ENCODE measurements at places on chromosomes 5 and 9.

- no peak for DNase-seq
Measured at GRCh38 chr5:149421834-149422233, 42.7 kb upstream of the IL17B start.

DNA sequence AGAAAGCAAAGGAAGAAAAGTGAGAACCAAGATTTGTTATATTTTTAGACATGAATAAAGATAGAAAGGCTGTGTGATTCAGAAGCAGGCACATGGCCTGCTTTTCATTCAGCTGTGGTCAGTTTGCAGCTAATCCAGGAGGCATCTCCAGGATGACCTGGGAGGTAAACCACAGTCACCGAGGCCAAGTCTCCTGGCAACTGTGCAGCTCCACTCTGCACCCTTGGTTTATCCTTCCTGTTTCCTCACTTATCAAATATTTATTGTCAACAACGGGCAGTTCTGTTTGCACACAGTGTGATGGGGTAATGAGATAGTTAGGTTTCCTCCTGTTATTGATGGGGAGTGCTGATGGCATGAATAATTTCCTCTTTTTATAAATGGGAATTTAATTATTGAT is 243.0 kb downstream of the PSAT1 start:
- DNase-seq, result no peak

- no peak for DNase-seq
Measured at GRCh38 chr5:107063511-107063910, 607.2 kb downstream of the EFNA5 start.

- no peak for DNase-seq
Measured at GRCh38 chr9:130288926-130289690, 23.5 kb downstream of the HMCN2 start.

GRCh38 chr5:116448870-116449427 is 125.7 kb downstream of the SEMA6A start:
- DNase-seq, result no peak

GRCh38 chr5:167839065-167839464 is 452.4 kb upstream of the WWC1 start:
- DNase-seq, result no peak

DNA sequence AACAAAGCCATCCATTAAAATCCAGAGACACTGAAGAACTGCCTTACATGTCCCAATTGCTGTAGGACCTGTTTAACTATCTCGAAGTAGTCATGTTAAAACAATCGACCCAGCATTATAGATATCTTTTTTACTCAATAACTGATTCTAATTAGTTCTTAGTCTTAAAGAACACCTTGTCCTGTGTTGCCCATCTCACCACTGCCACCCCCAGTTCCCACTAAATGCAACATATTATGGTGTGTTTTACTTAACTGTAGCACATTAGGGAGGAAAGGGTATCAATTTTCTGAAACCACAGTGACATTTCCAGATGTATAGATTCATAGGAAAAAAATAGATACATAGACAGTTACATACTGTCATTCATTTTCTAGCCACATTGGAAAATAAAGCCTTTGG is 221.2 kb downstream of the MEF2C start:
- DNase-seq, result no peak

GRCh38 chr5:27266184-27266583 is 227.8 kb upstream of the CDH9 start:
- no peak for DNase-seq

DNA sequence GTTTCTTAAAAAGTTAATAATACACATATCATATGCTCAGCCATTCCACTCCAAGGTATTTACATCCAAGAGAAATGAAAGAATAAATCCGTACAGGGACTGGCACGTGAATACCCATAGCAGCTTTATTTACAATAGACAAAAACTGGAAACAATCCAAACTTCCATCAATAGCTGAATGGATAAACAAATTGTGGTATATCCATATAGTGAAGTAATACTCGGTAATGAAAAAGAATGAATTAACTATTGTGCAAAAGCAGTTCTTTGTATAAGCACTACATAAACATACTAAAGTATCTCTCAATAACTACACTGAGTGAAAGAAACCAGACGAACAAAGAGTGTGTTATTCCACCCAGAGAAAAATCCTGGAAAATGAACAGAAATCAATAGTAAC is 17.6 kb downstream of the COL23A1 start:
- no peak for DNase-seq

- no peak for DNase-seq
Measured at GRCh38 chr9:91392435-91392834, 30.7 kb upstream of the AUH start.

GRCh38 chr5:137205231-137206027 is 293.7 kb downstream of the SPOCK1 start:
- no peak for DNase-seq

DNA sequence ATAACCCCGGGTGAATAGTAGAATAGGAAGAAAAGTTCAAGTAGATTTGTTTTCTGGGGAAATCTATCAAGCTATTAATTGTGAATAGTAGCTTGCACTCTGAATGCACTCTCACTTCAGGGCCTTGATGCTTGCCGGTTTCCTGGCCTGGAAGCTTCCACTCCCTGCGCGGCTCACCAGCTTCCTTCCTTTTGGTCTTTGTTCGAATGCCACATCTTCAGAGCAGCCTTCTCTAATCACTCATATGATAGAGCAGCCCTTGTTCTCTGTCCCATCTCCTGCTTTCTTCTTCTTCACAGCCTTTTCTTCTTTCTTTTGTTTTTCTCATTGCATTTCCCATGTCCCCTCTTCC is 146.7 kb downstream of the MAST4 start:
- no peak for DNase-seq

GRCh38 chr5:102975457-102976182 is 144.3 kb downstream of the GIN1 start:
- DNase-seq, result no peak

GRCh38 chr9:6247266-6247665 is 31.7 kb downstream of the IL33 start:
- no peak for DNase-seq

GRCh38 chr5:170300361-170301013 is 2.9 kb upstream of the LCP2 start:
- DNase-seq, result no peak

GRCh38 chr9:20028192-20028848 is 239.5 kb upstream of the SLC24A2 start:
- no peak for DNase-seq

GRCh38 chr9:119370816-119371215 is 1.6 kb upstream of the BRINP1 start:
- DNase-seq, result no peak

GRCh38 chr5:19837536-19838174 is 150.3 kb downstream of the CDH18 start:
- no peak for DNase-seq

- DNase-seq, result no peak
Measured at GRCh38 chr5:170479484-170479883, 24.3 kb upstream of the KCNIP1 start.

DNA sequence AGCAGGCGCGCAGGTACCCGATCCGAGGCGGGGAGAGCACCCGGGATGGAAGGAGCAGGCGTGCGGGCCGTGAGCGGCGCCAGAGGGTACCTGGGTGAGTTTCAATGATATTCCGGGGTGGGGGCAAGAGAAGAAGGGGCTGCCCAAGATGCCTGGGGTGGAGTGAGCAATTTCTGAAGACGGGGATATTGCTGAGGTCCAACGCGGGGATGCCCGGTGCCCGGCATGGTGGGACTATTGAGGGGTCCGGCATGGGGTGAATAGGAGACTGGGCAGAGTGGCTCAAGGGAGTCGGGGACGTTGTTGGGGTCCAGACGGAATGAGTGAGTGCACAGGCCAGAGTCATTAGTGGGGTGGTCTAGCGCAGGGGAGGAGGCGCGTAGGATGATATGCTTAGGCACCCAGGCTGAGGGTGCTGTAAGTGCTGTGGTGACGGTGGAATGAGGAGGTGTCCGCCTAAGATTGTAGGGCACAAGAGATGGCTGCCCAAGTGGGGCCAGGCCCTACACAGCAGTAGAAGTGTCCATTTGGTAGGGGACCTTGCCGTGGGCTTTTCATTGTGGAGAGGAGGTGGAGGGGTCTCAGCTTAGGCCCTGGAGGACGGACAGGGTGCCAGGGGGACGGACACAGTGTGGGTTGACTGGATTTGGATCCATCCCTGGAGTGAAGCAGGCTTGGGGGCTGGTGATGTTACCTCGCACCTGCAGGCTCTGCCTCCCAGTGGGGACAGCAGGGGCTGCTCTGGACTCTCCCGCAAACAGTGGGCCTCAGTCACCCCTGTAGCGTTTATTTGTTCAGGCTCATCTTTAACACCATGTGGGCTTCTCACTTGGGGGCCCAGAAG is 719 bp downstream of the MIGA2 start:
- DNase-seq, result no peak

DNA sequence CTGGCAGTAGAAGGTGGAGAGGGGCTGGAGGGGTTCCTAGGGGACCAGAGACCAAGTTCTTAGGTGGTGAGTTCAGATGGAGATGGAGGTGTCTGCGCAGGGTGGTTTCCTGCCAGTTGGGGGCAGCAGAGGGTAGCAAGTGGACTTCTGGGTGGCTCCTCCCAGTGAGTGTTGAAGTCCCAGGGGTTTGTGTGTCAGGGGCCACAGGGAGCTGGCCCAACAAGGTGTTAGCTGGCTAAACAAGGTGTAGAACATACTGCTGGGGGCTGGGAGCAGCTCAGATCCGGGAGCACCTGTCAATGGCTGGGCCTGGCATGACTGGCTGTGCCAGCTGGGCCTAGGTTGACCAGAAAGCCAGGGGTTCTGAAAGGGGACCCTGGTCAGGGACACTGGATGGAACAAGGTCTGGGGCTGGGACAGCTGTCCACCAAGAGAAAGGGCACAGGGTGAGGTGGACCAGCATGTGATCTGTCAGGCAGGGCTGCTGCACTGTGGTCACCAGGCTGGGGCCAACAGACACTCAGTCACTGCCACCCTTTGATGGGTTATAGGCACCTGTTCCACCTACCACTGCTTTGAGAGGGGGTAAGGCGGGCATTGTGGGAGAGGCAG is 35.6 kb downstream of the DAB2IP start:
- peak; percentile 56 for DNase-seq

GRCh38 chr9:86858009-86858408 is 89.3 kb downstream of the GAS1 start:
- no peak for DNase-seq

- no peak for DNase-seq
Measured at GRCh38 chr9:9743822-9744221, 869.0 kb downstream of the PTPRD start.

DNA sequence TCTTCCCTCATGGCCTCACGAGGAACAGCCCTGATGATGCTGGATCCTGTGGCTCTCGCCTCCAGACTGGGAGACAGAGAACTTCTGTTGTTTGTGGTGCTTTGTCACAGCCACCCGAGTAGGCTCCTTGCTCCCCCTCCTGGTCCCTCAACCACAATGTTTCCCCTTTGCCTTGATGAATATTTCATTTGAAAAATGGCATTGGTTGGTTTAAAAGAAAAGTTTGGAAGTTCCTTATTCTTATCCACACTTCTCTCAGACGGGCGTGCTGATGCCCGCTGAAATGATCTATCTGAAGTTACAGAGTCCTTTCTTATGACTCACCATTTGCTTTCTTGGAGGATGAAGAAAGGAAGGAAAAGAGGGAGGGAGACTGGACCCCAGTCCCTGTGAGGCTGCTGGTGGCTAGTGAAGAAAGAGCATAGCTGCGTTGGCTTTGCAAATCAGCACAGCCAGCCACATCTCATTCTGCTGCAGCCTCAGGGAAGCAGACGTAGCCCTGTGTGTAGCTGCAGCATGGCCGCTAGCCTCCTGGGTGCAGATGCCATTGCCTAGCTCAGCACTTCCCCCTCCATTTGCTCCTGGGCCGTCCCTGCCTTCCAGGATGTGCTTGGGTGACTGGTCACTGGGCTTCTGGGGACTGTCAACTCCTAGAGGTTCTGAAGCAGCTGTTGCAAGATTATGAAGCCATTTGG is 185.9 kb downstream of the ERCC6L2 start:
- peak; percentile 52 for DNase-seq

DNA sequence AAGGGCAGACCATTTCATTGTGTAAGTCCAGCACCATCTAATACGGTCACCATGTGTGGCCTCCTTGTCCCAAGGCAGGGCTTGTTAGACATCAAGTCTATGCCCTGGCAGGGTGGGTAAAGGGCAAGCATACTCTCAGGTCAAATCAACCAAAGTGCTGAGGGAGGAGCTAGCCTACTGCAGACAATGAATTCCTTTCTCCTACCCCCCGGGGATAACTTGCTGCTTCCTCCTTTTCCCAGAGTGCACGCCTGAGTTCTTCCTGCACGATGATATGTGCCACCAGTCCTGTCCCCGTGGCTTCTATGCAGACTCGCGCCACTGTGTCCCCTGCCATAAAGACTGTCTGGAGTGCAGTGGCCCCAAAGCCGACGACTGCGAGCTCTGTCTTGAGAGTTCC is 71.4 kb downstream of the RFK start:
- no peak for DNase-seq

DNA sequence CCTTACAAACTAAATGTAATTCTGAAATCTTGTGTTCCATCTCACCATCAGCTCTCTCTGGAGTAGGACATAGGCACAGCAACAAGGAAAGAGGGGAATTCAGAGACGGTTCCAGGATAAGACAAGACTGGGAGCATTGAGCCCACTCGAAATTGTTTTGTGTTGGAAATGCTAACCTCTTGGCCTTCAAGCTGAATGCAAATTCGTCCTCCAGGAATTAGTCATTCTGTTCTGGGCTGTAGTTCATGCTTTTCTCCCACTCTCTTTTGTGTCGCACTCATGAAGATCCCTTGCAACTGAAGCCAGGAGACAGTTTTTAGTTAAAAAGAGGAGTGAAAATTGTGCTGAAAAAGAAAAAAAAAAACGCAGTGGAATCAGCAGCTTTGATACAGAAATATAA is 121.7 kb upstream of the SEMA6A start:
- DNase-seq, result no peak

Data from stimulated activated CD4-positive, alpha-beta T cell treated with anti-CD3 and anti-CD28 coated beads, Interleukin-2, amount 100 ng/mL, for 24 hours (primary cell).